ENCODE measurements at places on chromosomes 3 and 15.

GRCh38 chr3:194949592-194949991 lies 263.9 kb downstream of the FAM43A start:
- no peak for DNase-seq

GRCh38 chr15:33198541-33198940 lies 4.0 kb upstream of the FMN1 start:
- DNase-seq: no peak

DNA sequence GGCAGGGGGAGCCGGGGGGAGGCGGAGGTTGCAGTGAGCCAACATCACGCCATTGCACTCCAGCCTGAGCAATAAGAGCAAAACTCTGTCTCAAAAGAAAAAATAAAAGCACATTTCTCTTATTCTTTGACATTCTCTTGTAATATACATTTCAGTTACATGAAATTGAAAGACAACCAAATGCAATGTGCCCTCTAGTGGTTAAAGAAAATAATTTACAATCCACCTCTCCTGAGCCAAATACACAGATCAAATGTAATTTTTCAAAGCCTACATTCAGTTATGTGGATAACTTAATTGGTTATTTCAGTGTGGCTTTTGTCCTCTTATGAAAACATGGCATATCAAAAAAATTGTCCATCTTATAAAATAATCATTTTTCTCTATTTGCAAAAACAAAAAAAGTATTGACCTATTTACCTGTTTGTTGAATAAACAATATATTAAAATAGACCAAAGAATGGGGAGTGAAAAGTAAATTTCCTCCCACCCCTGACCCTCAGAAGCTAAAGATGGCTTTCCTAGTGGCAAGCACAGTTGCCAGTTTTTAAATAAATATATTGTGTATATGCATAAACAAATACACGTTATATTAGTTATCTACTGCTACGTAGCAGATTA lies 14.2 kb upstream of the U2SURP start:
- DNase-seq: peak; percentile 72

DNA sequence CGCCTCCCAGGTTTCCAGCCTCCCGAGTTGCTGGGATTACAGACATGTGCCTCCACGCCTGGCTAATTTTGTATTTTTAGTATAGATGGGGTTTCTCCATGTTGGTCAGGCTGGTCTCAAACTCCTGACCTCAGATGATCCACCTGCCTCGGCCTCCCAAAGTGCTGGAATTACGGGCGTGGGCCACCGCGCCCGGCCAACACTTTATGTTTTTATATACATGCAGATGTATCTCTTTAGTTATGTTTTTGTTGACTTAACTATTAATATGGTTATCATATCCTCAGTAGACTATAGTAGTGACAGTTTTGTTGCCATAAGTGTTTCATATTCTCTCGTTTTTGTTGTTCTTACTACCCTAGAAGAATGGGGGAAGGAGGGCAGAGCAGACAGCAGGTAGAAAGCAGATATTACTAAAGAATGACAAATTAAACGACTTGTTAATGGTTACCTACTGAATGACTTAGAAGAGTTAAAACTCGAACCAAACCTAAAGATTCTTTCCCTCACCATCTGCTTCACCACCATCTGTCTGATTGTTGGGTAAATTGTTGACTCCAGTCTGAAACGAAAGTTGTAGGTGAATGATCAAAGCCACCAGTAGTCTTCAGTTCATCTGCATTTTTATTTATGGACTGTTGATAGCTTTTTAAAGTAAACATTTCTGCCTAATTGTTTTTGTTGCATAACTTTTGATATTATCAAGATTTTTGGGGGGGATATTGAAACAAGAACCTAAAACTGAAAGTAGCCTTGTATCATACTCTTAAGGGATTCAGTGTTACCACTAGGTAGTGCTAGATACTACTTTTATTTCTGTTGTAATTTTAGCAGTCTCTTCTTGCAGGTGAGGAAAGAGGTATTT lies 89.3 kb downstream of the RASA2 start:
- peak; percentile 42 for DNase-seq

GRCh38 chr3:196268284-196269163 lies 19.0 kb downstream of the PCYT1A start:
- peak; percentile 87 for DNase-seq

DNA sequence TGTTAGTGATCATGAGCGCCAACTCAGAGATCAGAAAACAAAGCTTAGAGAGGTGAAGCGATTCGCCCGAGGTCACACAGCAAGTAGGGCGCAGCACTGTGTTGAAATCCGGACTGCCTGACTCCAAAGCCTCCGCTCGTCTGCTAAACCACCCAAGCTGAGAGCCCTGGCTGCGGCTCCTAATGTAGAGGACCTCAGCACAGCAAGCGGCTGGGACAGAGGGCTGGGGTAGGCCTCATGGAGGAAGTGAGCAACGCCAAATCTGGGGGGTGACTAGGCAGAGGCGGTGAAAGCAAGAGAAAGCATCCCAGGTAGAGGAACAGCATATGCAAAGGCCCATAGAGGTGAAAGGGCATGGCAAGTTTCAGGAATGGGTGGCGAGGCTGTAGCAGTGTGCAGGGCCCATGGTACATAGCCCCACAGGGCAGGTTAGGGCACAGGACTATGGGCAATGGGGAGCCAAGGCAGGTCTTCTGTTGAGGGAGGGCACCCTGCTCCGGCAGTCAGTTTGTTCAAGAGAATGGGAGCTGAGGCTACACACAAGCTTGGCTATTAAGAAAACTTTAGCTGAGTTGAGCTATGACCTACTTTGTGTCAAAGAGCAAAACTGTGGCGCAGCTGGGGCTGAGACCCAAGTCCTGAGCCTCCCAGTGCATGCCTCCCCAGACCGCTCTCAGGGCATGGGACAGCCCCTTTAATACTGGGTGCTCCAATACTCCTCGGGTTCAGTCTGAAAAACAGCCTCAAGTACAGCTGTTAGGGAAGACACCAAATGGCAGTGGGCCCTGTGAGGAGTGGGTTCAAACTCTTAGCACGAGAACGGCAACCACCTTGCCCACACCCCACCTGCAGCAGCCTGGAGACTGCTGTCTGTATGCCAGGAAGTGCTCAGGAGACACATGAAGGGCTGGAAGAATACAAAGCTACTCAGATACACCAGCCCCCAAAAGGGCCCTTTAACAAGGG lies 988 bp upstream of the CFAP92 start:
- no peak for DNase-seq

- DNase-seq: peak; percentile 42
Observed at GRCh38 chr3:121574449-121574848, 6.7 kb downstream of the ARGFX start.

GRCh38 chr3:126353694-126354321 lies 3.4 kb downstream of the KLF15 start:
- no peak for DNase-seq

GRCh38 chr3:57681691-57682090 lies 11.2 kb downstream of the DENND6A start:
- no peak for DNase-seq

DNA sequence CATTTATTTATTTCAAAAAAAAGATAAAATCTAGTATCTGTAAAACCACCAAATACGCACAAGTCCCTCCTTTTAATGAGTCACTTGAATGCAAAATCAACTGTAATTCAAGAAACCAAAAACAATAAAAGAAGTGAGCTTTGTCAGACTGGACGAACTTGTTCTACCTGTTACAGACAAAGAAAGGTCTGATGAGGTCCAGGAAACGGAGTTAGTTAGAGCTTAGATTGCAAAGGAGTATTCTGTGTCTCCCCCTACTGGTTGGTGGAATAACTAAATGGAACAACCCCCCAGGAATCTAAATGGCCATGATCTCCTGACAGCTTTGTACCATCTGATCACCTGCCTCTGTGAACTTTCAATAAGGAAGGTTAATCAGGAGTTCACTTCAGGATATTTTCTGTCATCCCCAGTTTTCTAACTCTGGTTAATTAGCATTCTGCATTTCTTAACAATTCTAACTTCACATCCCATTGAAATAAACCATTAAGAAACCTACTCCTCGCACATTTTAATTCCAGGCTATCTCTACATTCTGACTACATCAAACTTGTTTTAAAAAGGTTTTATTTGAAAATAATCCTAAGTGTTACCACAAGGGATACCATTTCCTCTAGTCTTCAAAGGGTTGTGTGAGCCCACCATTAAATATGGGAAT lies 333.0 kb upstream of the SATB1 start:
- peak; percentile 25 for DNase-seq

DNA sequence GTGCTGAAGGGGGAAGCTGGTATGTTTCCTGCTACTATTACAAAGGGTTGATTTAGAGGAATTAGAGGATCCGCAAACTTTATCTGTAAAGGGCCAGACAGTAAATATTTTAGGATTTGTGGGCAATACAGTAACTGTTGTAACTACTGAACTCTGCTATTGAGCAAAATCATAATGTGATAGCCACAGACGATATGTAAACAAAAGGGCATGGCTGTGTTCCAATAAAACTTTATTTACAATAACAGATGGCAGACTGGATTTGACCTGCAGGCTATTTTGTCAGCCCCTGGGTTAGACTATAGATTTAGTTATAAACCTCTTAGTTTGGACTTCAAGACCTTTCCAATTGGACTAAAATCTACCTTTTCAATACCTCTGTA lies 27.8 kb upstream of the KCNMB2 start:
- DNase-seq: no peak

GRCh38 chr3:150349314-150350097 lies 58.6 kb upstream of the TSC22D2 start:
- DNase-seq: no peak

DNA sequence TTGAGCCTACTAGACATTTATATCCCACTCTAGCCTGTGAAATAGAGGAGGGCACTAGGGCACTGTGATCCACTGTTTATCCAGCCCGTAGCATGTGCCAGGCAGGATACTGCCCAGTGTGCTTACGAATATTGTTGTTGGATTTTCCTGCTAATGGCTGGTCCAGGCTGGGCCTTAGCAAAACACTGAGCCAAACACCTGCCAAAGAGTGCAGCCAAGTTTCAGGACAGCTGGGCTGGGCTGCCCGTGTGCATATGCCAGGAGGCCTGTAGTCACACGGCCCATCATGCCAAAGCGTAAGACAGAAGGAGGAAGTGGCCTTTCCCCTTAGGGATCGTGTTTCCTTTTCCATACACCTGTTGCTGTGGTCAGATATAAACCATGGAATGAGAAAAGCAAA lies 54.5 kb upstream of the ABHD10 start:
- no peak for DNase-seq

DNA sequence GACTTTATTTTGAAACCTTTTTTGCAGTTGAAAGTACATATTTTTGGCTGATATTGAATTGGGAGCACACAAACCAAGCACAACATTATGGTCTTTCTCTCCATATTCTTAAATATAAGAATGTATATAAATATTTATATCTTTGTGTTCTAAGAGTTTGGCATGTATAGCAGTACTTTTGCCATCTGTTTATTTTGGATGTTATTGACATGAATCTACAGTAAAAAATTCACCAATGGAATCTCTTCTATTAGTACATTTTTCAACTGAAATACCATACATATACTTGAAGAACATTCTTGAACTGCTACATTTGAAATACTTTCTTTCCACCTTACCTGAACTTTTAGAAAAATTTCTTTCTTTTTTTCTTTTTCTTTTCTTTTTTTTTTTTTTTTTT lies 109.2 kb upstream of the STRIT1 start:
- DNase-seq: no peak

DNA sequence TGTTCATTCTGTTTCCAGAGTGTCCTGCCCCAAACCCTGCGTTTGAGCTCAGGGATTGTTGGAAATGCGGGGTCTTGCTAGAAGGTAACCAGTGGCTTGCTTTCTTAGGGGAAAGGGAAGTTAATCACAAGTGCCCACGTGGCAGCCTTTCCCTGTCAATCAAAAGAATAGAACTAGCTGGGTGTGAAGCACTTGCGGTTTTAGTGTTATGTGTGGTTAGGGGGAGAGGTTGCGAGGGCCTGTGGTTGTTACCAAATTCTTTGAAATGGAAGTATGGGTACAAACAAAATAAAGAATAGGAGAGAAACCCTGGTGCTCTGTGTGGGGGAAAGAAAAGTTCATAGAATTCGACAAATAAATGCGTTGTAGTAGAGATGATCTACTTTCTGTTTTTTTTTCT lies 67.6 kb downstream of the FNDC3B start:
- no peak for DNase-seq

- no peak for DNase-seq
Observed at GRCh38 chr15:68580026-68580882, 1.5 kb downstream of the CORO2B start.

GRCh38 chr15:28946803-28947202 lies 61.0 kb downstream of the APBA2 start:
- DNase-seq: no peak

GRCh38 chr3:51371943-51372557 lies 13.0 kb upstream of the MANF start:
- peak; percentile 78 for DNase-seq

DNA sequence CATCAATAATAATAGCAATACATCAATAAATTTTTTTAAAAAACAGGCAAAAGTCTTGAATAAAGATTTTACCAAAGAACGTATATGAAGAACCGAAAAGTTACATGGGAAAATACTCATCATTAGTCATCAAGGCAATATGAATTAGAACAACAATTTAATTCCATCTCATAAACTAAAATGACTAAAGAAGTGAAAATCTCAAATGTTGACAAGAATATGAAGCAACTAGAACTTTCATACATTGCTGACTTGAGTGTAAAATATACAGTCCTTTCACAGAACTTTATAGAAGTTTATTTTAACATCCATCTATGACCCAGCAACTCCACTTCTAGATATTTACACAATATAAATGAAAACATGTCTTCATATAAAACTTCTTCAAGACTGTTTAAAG lies 35.3 kb upstream of the ABHD10 start:
- DNase-seq: peak; percentile 75

GRCh38 chr15:73936588-73937290 lies 10.5 kb downstream of the LOXL1 start:
- no peak for DNase-seq

DNA sequence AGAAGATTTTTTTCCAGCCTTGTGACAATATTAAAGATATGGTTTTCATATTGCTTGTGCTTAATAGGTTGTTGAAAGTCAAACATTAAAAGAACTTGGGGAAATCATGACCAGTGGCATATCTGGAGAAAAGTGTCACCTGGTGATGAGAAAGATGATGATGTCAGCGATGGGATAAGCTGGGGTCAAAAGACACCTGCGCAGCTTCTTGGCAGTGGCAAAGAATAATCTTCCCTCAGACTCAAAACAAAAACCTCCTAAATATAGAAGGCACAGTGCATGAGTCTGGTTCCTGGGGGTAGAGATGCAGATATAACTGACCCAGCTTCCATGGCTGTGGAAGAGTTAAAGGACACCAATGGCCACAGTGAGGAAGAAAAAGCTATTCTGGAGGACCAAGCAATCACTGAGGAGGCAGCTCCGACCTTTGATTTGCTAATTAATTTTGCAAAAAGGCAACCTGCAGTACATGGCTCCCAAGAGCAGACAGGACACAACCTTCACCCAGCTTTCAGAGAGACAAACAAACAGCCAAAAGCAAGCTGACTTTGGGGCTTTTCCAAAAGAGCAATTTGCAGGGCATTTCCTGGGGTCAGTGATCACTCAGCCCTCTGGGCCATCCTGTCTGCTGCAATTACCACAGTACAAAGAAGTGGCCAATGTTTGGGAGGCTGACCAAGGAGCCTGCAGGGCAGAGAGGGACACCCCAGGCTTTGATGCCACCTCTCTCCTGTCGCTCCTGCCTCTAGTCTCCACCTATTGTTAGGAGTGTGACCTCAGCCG lies 17.6 kb upstream of the SEMA5B start:
- no peak for DNase-seq
